ENCODE measurements at places on chromosomes 13 and 19.

- no peak for DNase-seq
These were observed at the start of gene TEAD2 for GRCh38 chr19:49362048-49362928. Gene TEAD2 (minus strand): TSS chr19:49362416. CDS start chr19:49360075, 2,341 bp downstream.

- DNase-seq: no peak
These were observed 1424.1 kb downstream of the SLITRK1 start for GRCh38 chr13:82458169-82458568.

DNA sequence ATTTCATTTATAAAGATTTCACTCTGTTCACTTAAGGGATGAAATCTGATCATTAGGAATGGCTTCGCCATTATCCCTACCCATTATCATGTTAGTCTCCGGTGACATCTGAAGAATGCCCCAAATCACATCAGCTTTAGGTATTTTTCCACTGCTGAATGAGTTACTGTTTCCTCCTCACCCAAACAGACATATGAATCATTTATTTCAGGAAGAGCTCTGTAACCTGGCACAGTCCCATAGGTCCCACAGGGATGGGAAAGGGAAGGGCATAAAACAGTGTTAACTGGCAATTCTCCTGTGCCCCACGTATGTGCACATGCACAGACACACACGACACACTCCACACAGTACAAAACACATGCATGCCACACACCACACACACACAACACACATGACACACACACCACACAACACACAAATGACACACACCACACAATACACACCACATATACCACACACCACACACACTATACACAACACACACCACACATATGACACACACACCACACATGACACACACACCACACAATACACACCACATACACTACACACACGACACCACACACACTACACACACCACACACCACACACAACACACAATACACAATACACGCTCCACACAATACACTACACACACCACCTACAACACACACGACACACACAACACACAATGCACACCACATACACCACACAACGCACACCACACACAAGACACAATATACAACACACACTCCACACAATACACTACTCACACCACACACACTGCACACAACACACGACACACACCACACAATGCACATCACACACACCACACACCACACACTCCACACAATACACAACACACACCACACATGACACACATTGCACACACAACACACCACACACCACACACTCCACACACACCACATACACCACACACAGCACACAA, 15.4 kb downstream of the TMEM255B start:
- DNase-seq: no peak

GRCh38 chr13:51222686-51223559, 725 bp downstream of the FAM124A start:
- DNase-seq: no peak

- no peak for DNase-seq
These were observed 160.0 kb upstream of the ATXN8OS start for GRCh38 chr13:69947582-69947981.

DNA sequence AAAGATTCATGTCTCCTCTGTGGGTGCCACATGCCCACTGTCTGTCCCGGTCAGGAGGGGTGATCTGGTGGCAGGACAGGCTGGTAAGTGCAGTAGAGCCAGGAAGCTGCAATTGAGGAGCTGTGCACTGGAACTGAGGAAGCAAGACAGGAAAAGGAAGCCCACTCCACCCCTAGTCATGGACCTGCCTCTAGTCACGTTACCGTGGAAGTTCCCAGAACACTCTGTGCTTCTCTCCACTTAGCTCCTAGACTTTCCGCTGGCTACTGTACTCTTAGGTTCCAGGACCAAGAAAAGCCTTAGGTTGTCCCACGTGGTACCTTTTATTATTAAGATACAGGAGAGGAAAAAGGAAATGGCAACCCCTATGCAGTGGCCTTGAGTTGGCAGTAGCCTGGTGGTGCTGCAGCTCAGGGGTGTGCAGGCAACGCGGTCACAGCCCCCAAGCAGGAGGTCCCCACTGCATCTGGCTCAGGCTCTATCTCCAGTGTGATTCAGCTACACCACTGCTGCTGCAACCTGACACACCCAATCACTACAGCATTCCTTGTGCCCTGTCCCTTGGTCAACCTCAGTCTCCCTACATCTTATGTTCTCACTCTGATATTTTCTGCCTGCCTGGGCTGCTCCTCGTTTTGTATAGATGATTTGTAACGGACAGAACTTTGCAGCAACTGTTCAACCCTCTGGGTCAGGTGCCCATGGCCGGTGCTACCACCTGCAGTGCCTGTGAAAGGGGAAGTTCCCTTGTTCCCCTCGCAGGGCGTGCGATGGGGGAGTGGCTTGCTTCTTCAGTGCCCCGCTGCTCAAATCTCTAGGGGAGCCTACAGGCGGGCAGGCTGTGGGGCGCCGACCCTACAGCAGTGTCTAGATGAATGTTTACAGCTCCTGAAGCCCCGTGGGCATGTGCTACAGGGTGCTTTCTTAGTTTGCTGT, 24.4 kb upstream of the GPR12 start:
- DNase-seq: no peak

GRCh38 chr19:1671716-1672037, 19.3 kb upstream of the TCF3 start:
- DNase-seq: no peak

- no peak for DNase-seq
These were observed 14.2 kb upstream of the LENG8 start for GRCh38 chr19:54434873-54435214.

GRCh38 chr13:24748061-24748400, 15.9 kb upstream of the RNF17 start:
- no peak for DNase-seq

DNA sequence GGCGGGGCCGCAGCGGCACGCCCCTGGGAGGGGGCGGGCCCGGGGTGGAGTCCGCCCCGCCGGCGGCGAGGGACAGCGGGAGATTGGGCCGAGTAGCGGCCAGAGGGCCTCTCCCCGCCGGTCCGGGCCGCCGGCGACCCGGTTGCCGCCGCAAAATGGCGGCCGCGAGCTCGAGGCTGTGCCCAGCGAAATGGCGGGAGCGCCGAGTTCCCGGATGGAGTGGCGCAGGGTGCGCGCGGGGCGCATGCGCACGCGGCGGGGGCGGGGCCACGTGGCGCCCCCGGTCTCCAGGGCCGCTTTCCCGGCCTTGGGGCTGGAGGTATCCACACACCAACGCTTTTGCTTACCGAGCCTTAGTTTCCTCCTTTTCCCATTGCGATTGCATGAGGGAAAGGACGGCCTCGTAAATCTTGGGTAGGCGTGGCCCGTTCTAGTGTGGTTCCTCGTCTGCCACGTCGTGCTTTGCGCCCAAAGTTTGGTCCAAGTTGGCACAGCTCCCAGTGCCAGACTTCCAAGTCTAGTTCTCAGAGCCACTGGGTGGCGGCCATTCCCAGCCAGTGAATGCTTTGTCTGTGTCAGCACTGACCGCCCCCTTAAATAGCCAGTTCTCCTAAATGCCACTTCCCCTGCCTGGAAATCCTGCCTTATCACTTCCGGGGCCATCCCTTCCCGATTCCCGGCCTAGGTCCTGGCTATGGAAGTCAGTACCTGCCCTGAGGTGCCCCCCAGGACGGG, 513 bp downstream of the CIRBP start:
- peak; percentile 48 for DNase-seq

DNA sequence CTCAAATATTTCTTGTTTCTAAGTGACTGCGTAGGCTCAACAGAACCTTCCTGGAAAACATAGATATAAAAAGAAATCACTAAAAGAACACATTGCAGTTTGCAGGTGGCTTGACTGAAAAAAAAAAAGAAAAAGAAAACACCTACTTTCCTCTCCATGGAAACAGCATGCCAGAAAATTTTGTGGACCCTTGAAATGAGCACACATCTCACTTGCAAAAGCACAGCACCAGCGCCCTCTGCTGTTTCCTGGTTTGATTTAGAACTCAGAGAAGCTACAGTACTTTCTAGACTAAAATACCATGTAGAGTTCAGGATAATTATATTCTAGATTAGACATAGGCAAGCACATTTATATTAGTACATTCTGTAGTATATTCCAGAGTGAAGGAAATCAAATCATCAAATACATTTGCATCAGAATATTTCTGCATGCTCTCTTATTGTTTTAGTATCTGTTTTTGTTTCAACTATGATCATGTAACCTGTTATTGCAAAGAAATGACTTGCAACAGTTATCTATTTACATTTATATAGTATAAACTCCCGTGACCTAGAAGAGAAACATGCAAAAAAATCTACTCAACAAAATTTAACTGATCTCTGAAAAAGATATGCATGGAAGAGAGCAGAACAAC, 22.3 kb upstream of the XPO4 start:
- peak; percentile 45 for DNase-seq

DNA sequence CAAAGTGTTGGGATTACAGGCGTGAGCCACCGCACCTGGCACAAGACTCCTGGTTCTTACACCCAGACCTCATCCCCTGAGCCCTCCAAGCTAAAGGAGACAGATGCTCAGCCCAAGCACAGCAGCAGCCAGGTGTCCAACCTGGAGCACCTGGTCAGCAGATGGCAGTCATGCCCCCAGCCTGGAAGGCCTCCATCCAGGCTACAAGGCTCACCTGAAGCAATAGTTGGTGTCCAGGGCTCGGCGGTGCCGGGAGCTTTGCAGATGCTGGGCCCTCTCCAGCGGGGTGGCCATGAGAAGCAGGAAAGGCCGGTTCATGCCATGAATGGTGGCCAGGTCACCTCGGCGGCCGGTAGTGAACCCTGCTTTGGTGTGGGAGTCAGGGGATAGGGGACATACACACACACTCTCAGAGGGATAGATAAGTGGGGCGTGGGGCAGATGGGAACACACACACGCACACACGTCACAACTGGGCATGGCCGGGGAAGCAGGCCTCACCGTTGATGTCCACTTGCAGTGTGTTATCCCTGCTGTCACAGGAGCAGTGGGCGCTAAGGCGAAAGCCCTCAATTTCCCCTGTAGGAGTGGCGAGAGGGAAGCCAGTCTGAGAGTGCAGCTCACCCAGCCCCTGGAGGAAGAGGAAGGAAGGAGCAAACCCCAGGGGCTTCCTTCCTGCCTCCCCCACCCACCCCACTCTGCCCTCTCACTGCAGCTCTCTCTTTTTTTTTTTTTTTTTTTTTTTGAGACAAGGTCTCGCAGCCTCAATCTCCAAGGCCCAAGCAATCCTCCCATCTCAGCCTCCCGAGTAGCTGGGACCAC, 11.8 kb downstream of the TGFB1 start:
- DNase-seq: no peak

DNA sequence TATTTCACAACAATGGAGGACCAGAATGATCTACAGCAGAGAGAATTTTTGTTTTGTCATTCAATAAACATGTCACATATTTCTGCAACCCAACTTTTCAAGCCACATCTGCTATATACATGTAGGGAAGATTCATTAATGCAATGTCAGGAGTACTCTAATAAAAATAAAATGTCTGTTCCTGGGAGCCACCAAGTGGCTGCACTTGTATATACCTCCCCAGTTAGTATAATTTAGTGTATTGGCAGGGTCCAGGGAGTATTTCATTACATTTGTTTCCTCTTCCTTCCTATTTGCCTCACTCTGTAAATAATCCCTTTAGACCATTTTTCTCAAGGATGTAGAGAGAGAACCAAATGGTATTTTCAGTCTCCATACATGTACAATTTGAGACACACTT, 1169.0 kb downstream of the DIAPH3 start:
- DNase-seq: no peak

GRCh38 chr19:57078802-57079201, 41.0 kb upstream of the USP29 start:
- DNase-seq: no peak

DNA sequence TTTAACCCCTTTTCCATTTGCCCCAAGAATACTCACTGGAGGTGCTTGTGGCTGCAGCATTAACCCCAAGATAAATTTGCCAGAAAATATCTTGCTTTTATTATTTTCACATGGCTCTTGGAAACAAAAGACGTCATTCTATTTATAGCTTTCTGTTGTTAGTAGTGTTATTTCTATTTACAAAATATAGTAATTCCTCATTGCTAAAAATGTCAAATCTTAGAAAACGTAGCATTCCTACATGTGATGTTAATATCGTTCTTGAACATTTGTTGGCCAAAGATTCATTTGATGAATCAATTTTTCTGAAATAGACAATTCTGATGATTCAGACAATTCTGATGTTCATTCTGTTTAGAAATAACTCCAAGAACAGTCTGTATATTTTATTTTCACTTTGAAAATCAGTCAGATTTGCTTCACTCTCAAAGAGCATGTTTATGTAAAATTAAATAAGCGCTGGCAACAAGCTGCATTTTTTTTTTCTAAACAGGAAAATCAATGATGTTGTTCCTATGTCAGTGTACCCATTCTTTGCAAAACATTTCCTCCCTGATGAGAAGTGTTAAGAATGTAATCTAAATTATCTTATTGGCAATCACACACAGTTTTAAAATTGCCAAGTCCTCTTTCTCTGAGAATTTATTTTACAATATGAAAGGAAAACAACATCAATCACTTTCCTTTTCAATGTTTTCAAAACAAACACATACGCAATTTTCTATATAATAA, 334.0 kb downstream of the KCTD12 start:
- no peak for DNase-seq

GRCh38 chr19:1177322-1178114, 3.5 kb upstream of the SBNO2 start:
- no peak for DNase-seq

Measured in SHP77 treated with DMSO at 0.1 percent for 48 hours (cell line).